Stimulated activated CD4-positive, alpha-beta T cell treated with anti-CD3 and anti-CD28 coated beads, TNF-alpha, amount 100 ng/mL, for 1 hour (primary cell): ENCODE measurements at places on chromosomes 3 and 15.

DNA sequence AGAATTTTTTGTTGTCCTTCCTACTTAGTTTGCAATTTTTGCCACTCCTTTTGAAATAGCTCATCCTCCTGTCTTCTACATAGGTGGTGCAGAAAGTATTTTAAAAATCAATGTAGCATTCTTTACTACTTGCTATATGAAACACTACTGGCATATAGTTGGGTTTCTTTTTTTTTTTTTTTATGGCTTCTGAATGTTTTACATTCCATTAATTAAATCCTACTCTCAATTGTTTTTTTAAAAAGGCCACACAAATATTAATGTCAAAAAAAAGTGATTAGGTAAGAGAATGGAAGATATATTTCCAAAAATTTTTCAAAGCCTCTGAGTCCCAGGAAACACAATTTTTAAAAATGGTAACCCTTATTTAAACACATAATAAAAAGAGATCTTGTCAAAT is 262.6 kb downstream of the MAGI1 start:
- no peak for DNase-seq

DNA sequence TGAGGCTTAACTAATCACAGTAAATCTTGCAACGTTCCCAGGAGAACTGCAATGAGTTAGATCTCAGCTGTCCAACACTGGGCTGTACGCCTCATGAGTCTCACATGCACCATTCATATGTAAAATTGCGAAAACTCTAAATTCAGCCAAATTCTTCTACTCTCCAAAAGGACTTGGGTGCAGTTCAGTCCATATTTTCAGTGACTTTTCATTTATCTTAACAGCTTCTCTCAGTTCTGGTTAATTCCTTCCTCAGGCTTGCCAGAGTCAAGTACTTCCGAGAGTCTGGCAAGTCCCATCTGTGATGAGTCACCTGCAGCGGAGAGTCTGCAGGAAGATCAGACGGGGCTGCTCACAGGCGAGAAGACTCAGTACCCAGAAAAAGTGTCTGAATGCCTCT is 11.5 kb downstream of the CCDC80 start:
- DNase-seq, result no peak

DNA sequence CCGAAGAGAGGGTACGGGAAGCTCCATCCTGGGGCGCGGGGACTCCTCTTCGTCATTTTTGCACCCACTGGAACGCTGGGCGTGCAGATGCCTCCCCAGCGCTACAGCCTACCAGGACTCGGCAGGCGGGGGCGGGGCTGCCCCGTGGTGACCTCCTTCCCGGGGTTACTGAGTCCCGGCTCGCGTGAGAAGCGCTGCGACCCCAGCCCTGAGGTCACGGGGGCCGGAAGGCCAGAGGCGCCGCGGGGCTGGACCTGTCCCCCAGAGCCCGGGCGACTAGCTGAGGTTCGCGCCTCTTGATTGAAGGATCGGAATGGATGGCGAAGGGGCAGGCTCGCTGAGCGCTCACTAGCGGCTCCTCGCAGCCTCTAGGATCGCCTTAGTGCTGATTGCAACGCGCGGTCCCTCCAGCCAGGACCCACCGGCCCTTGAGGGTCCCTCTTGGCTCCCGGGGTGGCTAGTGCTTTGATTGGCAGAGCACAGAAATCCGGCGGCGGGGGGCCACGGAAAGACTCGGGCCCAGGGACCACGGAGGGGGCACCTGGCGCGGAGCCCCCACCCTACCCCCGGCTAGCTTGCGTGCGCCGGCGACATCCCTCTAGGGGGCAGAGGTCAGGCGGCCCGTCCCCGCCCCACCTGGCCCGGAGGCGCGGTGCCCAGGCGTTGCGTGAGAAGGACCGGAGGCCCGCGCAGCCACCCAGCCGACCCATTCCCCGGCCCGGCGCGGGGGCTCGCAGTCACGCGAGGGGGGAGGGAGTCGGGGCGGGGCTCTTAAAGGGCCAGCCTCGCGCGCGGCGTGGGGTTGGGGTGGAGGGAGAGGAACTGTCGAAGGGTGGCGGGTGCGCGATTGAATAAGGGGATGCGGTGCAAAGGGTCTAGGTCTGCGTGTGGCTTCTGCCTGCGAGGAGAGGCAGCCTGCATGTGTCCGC is 781 bp upstream of the CYP1A1 start:
- no peak for DNase-seq

GRCh38 chr3:169658311-169658931 is 5.1 kb downstream of the MECOM start:
- no peak for DNase-seq

DNA sequence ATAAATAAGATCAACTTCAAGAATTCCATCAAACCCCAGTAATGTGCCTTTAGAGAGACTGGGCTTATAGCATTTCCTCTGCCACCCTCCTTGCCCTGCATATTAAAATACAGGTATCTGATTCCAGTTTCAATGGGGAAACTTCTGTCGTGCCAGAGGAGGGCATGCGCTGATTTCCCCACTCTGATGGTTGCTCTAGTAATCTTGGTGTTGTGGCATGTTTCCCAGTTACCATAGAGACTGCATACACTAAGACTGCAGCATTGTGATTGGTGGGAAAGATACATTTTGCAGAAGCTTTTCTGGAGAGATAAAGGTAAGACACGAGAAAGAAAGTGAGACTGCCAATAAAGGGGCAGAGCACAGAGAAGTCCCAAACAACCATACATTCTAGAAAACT is 225.6 kb downstream of the TIGIT start:
- DNase-seq, result no peak

DNA sequence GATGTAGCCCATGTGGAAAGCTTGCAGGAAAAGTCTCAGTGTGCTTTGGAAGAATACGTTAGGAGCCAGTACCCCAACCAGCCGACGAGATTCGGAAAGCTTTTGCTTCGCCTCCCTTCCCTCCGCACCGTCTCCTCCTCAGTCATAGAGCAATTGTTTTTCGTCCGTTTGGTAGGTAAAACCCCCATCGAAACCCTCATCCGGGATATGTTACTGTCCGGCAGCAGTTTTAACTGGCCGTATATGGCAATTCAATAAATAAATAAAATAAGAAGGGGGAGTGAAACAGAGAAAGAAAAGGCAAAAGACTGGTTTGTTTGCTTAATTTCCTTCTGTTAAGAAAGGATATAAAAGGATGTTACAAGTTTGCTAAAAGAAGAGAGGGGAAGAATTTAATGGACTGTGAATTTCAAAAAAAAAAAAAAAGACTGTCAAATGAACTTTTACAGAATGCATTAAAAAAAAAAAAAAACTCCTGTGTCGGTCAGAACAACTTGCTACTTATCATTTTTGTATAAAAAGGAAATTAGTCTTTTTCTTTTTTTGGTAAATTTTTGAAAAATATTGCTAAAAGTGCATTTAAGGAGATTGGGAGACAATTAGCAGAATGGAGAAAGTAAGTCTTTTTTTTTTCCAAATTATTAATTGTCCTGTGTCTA is 7.0 kb downstream of the NR2F2 start:
- no peak for DNase-seq

- no peak for DNase-seq
These were observed 29.6 kb downstream of the PPP4R2 start for GRCh38 chr3:73026111-73026759.

- DNase-seq, result no peak
These were observed 193.5 kb downstream of the ULK4 start for GRCh38 chr3:41768363-41768762.

GRCh38 chr3:155232605-155233004 is 60.9 kb downstream of the STRIT1 start:
- no peak for DNase-seq

- no peak for DNase-seq
These were observed 545.3 kb downstream of the GBE1 start for GRCh38 chr3:81216192-81216591.

DNA sequence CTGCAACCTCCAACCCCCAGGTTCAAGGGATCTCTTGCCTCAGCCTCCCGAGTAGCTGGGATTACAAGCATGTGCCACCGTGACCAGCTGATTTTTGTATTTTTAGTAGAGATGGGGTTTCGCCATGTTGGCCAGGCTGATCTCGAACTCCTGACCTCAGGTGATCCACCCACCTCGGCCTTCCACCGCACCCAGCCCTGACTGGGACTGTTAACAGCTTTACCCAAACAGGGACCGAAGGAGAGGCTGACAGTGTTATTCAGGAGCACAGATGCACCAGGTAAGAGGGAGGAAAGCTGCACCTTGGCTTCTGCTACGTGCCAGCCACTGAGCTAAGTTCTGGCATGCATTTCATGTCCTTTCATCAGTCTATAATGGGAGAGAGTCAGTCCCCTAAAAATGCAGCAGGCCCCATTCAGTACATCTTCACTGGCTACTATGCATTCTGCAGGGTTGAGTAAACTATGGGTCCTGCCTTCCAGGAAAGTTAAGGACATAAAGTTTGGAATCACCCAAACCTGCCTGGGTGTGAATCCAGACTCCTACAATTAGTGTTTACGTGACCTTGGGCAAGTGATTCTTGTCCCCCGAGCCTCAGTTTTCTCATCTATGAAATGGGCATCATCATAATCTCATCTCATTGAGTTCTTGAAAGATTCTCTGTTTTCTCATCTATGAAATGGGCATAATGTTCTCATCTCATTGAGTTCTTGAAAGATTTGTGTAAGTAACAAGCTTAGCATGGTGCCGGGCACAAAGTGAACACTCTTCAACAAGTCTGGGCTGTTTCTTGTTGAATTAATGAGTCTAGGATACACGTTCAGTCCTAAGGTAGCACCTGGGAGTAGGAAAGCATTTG is 82.2 kb downstream of the CPN2 start:
- no peak for DNase-seq

DNA sequence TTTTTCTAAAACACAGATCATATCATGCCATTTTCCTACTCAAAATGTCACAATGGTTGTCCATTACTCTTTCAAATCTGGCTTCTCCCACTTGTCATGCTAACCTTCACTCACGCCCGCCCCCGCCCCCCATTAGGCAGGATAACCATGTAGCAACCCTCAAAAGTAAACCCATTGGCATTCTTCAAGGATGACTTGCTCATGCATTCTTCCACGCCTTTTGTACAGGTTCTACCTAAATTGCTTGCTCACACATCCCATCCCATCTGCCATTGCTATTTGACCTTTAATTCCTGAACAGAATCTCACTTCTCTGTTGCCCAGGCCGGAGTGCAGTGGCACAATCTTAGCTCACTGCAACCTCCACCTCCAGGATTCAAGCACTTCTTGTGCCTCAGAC is 389.3 kb downstream of the MCTP2 start:
- no peak for DNase-seq

DNA sequence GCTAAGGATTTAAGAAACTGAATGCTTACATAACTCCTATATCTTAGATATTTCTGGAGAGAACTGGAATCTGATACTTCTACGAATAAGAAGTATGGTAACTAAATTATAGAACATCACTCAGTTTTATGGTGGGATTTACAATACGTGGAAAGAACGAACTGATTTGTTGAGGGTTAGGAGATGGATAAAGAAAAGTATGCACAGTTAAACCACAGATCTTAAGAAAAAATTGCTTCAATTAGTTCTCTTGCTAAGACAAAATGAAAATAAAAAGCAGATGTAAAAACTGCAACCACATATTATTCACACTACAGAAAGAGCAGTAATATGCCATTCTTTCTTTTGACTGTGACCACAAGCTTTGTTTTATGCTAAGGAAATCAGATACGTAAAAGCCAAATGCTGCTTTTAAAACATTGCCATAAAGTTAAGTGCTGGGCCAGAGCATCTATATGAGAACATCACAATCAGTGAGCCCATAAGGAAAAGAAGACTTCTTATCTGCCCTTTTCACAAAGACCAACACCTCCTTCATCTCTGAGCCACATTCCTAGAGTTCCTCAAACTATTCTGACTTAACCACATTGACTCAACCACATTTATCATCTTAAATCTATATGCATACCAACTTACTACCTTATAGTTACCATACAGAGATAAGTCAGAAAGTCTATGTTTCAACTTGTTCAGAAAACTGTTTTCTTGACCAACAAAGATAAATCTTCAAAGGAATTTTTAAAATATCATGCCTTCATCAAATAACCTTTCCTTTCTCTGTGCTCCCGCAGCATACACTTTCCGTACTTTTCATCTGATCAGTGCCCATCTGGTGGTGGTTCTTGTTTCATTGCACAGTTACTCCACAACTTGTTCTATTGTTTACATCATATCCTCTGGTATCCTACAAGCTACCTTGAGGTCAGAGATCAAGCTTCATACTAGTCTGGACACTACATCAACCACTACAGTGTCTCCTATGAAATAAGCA is 61.7 kb downstream of the FSIP1 start:
- DNase-seq, result no peak

DNA sequence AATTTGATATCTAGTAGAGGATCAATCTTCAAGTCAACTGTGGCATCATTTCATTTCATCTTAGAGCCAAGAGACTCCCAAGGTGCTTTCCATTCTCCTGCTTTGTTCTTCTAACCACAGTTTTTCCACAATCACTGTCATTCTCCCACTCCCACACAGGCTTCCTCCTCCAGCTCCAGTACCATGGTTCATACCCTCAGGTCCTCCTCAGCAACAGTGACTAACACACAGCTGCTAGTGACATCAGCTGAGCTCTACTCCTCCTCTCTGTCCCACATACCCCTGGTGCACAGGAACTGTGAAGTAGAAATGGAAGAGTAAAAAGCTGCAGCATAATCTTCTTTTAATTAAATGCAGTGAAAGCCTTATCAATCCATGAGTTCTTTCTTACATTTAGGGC is 200.2 kb upstream of the DPH6 start:
- DNase-seq, result no peak

GRCh38 chr3:40170395-40170794 is 139.1 kb upstream of the EIF1B start:
- no peak for DNase-seq

DNA sequence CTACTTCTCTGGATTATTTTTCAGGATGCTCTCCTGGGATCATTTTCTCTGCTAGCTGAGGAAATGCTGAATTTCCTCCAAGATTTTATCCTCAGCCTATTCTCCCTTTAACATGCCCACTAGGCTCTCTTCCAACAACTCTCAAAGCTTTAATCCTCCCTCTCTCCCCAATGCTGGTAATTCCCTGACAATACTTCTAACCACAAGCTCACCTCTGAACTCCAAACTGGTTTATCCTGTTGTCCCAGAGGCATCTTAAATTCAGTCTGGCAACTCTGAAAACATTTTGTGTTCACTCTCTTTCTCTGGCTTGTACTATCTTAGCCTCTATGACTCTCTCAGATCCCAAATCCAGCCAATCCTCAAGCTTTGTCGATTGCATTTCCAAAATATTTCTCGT is 490.3 kb downstream of the MECOM start:
- DNase-seq, result no peak

- no peak for DNase-seq
These were observed 67.4 kb upstream of the MEX3B start for GRCh38 chr15:82113106-82113715.

- no peak for DNase-seq
These were observed 100.5 kb downstream of the LINGO1 start for GRCh38 chr15:77532067-77532710.

- DNase-seq, result no peak
These were observed 192.5 kb upstream of the TPRG1 start for GRCh38 chr3:188979248-188979647.

- no peak for DNase-seq
These were observed 233.2 kb upstream of the SEMA6D start for GRCh38 chr15:47484059-47484458.

DNA sequence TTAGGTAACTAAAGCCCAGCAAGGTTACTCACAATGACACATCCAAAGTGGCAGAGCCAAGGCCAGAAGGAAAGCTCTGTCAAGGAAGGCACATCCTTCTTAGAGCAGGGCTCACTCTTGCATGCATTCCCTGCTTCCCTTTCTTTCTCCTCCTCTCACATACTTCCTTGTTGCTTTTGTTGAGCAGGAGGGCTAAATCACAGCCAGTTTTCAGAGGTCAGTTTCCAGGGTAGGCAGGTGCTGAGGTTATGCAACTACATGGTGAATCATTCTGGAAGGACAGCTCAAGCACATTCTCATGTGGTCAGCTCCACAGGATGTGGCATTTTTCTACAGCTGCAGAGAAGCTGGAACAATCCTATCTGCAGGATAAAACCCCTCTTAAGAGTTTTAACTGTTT is 275.6 kb downstream of the ZNF621 start:
- DNase-seq, result no peak
